ENCODE measurements at places on chromosomes 7 and 10.

- no peak for DNase-seq
Observed at GRCh38 chr10:120802935-120803334, 48.2 kb upstream of the WDR11 start.

DNA sequence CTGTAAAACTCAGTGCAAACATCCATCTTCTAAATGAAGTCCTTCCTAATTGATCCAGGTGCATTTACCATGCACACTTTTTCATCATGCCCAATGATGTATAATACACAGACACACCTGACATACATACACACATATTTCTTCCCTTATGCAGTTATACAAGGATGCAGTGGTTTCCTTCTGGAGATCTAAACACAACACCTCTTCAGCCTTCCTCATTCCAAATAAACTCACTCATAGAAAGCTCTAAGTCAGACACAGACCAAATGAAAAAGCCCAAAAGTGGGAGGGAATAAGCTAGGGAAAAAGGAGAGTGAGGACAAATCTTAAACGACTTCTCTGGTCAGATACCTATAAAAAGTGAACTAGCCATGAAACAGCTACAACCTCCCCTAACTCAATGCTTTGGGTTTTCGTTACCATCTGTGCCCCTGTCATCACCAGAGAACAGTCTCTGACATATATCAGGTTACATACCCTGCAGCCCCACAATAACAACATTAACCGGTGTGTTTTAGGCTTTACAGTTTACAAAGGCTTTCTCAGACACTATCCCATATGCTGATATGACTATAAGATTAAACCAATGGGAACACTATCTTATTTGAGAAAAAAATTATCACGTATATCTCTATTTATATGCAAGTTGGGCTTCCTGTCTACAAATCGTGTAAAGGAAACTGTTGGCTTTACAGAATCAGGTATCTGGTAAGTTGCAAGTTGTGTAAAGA lies 675.2 kb downstream of the PHTF2 start:
- no peak for DNase-seq

DNA sequence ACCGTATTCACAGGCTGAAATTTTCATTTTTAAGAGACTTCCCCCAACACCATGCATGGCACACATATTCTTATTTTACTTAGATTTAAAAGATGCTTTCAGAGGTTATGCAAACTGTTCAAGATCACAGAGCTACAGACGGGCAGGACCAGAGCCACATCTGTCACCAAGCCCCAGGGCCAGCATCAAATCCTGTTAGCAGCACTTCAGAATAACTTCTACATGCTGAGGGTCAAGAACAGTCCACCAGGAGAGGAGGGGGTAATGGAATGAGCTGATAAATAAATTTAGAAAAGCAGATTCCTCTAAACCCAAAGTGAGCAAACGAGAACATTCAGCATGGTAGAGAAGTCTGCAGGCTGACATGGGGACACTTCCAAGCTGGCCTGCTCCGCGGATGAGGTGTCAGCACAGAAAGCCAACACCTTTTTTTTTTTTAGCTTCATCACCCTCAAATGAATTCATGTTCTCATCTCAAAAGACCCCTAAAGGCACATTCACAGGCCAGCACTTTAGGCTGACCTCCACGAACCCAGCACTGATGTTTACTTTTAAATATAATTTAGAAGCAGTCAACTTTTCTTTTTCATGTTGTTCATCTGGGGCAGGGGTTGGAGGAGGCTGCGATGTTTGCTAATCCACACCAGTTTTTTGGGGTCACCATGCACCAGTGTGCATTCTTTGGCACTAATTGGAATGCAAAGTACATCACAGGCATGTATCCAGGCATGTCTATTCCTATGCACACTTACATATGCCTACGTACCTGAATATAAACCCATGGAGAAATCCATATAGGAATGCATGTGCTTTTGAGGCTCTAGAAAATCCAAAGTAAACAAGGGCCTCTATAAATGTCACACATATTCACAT lies 249.0 kb downstream of the TNS3 start:
- DNase-seq = no peak

- no peak for DNase-seq
Observed at GRCh38 chr7:120876922-120877321, 19.0 kb upstream of the TSPAN12 start.

DNA sequence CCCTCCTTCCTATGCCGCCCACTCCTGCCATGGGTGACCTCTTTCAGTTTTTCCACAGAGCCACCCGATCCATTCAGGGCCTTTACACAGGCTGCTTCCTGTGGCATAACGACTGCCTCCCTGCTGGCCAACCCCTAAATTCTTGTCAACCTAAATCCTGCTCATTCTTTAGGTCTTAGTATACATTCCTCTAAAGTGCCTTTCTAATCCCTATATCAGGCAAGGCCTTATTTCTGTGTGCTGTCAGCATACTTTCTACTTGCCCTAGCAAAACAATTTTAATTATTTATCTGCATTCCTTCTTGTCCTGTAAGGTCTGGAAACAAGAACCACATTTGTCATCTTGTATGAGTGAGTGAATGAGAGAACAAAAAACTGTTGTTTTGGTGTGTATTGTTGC lies 132.4 kb downstream of the DNAH11 start:
- no peak for DNase-seq

- no peak for DNase-seq
Observed at GRCh38 chr7:29965030-29965429, 24.6 kb downstream of the SCRN1 start.

- DNase-seq = no peak
Observed at GRCh38 chr7:95267754-95268153, 56.6 kb downstream of the PON1 start.

DNA sequence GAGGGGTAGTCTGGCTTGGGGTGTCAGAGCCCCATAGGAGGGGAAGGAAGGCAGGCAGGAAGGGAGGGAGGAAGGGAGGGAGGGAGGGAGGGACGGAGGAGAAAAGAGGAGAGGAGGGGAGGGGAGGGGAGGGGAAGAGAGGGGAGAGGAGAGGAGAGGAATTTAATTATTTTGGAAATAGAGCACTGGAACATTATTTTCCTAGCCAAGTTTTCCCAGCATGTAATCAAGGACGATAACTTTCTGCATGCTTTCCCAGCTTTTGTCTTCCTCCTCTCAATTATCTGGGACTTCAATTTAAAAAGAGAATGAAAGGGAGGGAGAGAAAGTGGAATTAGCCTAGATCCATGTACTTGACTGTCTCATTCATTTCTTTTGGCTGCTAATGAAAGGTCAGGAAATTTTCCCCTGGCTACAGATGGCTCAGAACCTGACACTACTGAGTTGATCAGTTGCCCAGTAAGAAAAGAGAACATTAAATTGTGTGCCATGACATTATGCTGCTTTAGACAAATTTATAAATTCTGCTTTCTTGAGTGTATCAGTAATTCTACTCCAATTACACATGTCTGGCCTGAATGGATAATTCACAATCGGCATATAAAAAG lies 148.8 kb downstream of the LRRC4 start:
- no peak for DNase-seq

DNA sequence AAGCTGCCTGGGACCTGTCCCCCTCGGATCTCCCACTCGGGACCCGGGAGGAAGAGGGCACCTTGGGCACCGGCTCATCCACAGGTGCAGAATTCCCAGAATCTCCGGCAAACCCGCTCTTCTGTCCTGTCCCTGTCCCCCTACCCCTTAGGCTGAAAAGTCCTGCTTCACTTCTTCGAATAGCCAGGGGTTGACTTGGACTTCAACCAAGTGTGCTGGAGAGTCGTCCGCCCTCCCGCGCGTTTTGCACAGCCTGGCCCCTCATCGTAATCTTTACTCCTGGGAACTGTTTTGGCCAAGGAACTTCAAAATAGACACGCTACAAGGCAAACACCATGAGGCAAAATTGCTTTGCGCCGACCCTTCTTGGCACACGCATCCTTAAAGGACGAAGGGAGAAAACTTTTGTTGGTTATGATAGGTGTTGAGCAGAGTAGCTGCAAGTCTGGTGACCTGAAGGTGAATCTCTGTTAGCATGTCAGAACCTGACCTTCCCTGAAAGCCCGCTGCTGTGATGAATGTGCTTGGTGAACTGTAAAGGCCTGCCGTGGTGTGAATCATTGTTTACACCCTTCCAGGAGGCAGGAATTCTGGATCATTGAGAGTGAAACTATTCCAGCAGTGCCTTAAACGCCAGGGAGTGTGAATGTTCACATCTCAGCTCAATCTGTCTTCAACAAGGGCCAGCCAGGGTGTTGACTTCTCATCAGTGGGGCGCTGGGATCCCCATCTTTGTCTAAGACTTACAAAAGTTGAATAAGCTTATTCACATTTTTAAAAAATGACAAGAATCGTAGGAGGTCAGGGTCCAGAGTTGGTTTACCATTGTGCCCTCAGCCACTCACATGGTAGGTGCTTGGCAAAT lies 589 bp upstream of the RAPGEF5 start:
- no peak for DNase-seq

- no peak for DNase-seq
Observed at GRCh38 chr7:17601921-17602320, 303.5 kb downstream of the AHR start.

DNA sequence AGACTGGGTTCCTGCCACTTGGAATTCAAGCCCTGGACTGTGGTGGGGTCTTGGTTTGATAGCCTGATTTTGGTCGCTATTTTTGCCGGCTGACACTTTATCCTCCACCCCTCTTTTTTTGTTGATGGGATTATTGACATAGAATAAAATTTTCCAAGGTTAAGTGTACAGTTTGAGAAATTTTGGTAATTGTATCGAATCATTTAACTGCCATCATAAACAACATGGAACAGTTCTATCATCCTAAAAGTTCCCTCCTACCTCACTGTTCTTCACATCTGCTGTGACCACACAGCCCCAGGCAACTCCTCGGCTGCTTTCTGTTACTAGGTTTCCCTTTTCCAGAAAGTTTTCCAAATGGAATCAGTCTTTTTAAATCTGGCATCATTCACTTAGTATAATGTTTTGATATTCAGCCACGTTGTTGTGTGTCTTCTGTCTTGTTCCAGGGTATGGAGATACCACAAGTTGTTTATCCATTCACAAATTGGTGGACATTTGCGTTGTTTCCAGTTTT lies 50.6 kb upstream of the STEAP1B start:
- DNase-seq = no peak

DNA sequence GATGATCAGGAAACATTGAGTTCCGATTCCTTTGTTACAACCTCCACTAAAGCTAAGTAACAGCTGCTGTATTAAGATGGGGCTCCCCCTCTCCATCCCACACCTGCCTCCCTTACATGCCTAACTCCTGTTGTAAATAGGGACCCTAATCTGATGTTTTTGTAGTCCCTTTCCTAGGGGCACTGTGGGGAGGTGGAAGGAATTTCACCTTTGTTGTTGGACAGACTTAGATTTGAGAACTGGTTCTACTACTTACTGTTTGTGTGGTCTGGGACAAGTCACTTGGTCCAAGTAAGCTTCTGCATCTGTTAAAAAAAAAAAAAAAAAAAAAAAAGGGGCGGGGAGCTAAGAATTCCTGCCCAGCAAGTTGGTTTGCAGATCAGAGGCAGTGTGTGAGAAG lies 42.6 kb downstream of the KIAA1217 start:
- DNase-seq = no peak

GRCh38 chr10:74898201-74898976 lies 72.0 kb downstream of the KAT6B start:
- no peak for DNase-seq

DNA sequence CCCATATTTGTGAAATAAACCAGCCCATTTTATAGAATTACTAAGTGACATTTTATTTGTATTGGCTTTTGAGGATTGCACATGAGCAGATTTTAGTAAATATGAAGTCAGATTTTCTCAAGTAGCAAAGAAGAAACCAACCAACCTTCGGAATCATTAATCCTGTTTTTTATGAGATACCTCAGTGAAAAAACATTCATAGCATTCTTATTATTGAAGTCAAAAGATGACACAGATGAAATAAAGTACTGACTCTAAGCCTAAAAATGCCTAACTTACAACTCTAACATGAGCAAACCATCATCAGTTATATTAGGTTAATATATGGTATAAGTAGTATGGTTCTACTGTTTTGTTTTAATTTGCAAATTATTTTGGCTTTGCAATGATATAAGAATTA lies 59.9 kb upstream of the AGBL3 start:
- DNase-seq = no peak

- no peak for DNase-seq
Observed at GRCh38 chr7:8827329-8827728, 393.9 kb downstream of the NXPH1 start.

GRCh38 chr7:65301007-65301406 lies 72.6 kb upstream of the ZNF92 start:
- no peak for DNase-seq

- DNase-seq = no peak
Observed at GRCh38 chr10:3704565-3705325, 80.3 kb downstream of the KLF6 start.

DNA sequence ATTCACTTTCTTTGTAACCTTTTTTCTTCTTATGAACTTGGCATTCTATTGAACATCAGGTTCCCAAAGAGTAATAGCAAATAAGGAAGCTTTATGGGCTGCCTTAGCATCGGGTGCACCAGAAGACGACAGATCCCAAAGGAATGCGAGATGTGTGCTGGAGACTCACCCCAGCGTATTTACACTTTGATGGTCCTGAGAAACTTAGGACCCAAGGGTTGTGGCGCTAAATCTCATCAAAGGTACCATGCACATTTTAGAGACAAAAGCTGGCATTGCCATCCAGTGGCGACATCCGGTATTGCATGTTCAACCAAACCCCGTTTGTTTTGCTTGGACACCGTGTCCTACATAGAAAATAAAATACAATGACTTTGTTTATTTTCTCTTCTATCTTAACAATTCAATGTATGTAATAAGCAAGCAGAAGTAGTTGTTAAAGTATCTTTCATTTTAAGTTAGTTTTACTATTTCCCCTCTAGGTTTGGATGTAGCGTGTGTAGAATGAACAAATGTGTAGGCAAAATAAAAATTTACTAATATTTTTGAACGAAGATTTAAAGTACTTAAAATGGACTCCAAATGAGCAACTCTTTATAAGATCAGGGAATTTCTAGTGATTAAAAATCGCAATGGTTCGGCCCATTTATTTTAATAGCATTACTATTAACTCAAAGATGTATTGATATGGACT lies 1154.8 kb downstream of the GATA3 start:
- peak; percentile 61 for DNase-seq

DNA sequence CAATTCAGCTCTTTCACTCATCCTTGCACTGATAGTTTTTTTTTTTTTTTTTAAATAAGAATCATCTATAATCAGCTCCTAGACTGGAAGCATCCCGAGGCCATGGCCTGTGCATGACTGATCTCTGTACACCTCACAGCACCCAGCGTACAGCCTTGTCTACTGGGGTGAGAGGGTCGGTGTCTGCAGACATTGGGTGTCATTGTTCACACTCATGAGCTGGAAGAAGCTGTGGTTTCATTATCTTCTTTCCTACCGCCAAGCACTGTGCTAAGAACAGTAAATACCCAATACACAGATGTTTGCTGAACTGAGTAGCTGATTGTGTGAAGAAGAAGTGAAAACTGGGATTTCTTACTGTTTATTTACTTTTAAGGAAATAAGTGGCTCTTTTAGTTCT lies 123.6 kb downstream of the CLEC2L start:
- DNase-seq = no peak

DNA sequence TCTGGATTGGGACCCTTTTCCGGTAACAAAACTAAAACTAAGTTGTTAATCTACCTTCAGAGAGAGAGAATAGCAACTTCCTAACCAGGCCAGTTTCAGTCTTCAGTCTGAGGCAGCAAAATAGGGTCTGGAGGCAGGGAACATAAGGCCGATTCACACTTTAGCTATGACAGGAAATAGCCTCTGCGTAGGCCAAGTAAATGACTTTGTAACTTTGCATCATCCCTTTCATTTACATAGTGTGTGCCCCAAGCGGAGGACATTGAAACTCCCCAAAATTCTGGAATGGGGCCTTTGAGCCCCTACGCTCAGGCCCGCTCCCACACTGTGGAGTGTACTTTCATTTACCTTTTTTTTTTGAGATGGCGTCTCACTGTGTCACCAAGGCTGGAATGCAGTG lies 1.7 kb upstream of the UPP1 start:
- no peak for DNase-seq

- DNase-seq = no peak
Observed at GRCh38 chr7:134836447-134836846, 57.0 kb downstream of the CALD1 start.

All from activated naive CD4-positive, alpha-beta T cell (primary cell).